Fibroblast of skin of back (primary cell): ENCODE measurements at places on chromosomes 4 and X.

DNA sequence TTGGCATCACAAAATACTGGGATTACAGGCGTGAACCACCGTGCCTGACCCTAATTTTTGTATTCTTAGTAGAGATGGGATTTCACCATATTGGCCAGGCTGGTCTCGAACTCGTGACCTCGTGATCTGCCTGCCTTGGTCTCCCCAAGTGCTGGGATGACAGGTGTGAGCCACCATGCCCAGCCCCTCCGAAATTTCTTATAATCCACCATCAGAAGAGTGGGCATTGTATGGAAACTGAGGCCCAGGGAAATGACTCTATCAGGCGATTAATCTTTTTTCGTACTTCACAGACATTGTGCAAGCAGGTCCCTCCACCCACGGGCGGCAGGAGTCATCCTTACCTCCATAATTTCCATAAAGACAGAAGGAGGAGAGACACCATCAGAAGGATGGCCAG, 16.0 kb downstream of the CRLF2 start:
- DNase-seq = no peak

DNA sequence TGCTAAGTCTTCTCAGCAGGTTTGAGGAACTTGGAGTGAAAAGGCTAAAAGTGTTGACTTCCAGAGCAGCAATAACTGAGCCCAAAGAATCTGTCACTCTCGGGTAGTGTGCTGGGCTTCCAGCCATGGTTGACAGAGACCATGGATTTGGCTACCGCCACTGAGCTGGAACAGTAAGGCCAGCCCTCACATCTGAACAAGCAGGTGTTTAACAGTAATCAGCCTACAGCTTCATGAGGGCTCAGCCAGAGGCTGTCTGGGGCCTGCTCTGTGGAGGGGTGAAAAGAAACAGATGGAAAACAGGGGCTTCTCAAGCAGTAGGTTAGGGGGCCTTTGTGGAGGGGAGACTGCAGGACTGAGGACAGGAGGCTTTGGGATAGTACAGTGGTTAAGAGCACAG, 14.9 kb downstream of the RASL11B start:
- DNase-seq = no peak

GRCh38 chr4:141705747-141706377, 69.5 kb downstream of the IL15 start:
- no peak for DNase-seq

DNA sequence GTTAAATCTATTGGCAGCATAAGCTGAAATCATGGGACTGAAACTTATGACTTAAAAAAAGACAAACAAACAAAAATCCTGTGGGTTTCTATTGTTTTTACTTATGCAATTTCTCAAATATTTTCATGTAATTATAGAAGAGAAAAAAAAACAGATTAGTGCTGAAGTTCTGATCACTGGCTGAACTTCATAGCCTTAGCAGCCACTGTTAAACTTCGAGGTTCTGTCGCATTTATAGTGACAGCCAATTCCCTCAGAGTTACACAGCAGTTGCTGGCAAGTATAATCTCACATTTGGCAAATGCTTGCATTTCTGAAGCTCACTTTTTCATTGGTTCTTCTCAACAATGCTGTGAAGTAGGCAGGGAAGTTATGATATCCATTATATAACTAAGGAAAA, 748.9 kb upstream of the MAGEB2 start:
- peak; percentile 27 for DNase-seq

- DNase-seq = no peak
Measured at GRCh38 chrX:108221301-108221864, 129.8 kb downstream of the ATG4A start.

DNA sequence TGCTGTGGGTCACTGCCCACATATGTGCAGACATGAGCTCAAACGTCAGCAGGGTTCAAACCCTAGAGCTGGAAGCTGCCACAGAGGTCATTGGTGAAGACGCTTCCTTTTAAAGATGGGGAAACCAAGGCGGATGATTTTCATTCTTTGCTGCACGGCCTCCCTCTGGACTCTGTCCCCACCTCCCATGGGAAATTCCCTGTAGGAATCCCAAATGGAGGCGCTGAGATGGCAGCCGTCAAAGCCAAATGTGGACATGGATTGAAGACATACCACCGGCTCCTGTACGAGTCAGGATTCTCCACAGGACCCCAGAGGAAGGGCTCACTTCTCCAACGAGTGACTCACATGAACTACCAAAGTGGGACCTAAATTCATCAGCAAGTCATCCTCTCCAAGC, 286.4 kb downstream of the CRLF2 start:
- no peak for DNase-seq

- DNase-seq = no peak
Measured at GRCh38 chr4:165458471-165458870, 79.7 kb downstream of the CPE start.

DNA sequence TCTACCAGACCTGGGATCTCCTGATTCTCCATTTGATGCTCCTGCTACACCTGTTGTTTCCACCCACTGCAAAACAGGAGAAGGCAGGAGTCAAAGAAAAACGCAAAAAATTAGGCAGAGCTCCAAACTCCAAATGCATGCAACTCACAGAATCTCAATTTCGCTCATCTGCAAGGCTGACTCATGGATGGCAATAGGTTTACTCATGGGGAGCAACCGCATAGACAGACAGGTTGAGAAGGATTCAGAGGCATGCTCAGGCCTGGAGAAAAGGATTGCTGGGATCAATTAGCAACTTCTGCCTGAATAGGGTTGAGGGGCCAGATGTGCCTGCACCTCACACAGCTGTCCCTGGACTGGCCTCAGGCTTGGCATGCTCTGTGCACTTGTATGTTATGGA, 231.0 kb downstream of the LDB2 start:
- DNase-seq = peak; percentile 92

DNA sequence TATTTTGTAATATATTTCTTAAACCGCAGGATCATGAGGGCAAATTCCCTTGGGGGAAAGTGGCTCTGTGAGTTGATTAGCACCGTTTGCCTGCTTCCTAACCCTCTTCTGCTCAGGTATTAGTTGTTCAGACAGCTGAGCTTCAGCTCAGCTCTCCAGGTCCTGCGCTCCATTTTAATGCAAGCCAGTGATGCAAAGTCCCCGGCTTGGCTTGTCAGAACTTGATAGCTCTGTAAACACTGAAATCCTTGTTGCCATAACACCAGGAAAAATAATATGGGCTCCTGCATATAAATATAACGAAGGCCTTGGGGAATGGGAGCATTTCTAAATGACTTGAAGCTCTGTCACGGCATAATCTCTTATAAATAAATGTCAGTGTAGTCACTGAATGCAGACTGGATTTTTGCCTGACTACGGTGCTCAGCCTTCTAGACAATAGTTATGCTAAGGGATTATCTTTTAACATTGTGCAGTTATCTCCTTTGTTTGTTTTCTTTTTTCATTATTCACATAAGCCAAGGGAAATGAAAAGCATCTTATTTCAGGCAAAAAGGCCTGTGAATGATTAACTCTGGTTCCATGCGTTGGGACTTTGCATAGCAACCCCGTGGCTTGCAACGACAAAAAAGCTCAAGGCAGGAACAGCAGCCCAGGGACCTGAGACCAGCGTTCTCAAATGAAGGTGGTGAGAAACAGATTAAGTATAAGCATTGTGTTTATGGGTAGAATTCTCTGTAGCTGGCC, 253.2 kb downstream of the SPRY1 start:
- peak; percentile 96 for DNase-seq

DNA sequence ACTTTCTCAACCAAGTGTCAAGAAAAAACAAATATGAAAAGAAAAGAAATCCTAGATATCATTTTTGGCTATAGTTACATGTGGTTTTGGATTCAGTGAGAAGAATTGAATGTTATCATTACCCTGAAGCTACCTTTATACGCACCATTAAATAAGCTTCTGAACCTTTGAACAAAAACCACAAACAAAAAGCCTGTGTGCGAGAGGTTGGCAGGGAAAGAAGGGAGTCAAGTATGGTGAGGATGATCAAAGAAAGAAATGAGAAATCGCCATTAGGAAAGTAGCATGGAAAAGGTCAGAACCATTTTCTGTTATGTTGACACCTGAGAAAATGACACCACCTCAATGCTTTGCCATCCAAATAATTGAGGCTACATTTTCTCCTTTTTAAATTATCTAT, 1.2 kb upstream of the SLC7A11 start:
- no peak for DNase-seq

DNA sequence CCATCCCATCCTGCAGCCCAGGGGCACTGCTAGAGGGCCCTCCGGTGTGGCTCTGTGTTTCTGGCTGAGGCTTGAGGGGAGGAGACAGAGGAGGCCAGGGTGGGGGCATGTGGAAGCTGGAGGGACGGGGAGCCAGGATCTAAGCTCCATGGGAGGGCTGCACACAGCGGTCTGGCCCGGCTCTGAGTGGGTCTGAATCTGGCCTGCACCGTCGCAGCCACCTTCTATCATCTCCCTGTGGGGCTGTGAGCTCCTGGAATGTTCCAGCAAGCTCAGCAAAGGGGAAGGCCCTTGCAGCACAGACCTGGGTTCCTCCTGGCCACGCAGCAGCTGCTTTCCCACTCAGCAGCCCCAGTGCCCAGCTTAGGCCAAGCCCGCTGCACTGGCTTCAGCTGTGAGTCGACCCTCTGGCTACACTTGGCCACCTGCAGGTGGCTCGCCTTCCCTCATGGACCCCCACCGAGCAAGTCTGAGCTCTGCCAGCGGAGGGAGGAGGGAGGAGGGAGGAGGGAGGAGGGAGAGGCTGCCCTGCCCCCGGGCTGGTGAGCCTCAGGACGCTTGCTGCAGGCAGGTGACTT, 5.3 kb downstream of the NKX1-1 start:
- DNase-seq = no peak

DNA sequence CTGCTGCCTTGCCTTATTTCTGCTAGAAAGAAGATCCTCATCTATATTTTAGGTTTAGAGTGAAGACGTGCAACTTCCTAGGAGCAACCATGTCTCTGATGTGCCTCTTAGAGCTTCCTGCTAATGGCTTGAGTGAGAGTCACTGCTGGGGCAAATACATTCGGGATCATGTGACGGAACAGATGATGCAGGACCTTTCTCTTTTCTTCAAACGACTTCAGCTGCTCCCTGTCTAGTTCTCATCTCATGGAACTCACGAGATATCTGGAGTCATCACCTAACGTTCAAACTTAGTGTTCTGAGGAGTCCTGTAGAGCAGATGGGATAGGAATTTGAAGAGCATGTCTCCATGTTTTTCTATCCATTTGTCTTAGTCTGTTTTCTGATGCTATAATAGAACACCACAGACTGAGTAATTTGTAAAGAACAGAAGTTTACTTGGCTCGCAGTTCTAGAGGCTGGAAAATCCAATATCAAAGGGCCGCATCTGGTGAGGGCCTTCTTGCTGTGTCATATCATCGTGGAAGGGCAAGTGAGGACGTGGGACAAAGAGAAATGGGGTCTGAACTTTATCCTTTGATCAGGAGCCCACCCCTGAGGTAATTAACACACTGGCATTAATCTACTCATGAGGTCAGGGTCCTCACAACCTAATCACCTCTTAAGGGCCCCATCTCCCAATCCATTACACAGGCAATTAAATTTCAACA, 43.5 kb upstream of the SCRG1 start:
- DNase-seq = no peak

- DNase-seq = no peak
Measured at GRCh38 chr4:112311516-112311915, 14.3 kb downstream of the ALPK1 start.

DNA sequence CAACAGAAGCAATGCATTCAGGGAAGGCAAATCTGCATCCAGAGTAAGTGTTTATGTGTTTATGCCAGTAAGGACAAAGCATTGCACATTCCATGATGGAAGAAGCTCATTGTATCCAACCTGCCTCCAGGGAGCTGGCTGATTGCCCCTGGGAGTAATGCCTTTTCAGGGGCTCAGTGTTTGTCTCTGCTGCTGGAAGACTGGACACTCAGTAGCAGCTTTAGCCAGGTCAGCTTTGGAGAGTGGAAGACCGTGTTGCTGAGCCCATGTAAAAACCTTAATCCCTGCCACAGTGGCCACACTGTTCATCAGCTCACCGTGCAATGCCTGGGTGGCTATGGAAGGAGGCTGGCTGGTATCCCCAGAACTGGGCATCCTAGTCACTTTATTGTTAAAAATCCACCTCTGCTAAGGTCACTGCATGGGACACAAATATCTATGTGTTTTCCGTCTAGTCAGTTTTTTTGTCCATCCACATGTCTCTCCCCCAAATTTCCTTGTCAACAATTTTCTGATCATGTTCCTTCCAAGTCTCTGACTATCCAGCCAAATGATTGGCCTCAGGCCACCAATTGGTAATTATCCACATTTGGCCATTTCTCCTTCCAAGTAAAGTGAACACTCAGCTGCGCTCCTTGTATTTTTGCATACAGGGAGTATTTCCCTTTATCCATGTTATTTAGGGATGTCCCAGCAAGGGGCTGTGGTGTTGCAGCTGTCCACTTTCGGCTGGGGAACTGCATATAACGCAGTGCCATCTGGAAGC, 2044.5 kb upstream of the AGA start:
- DNase-seq = no peak

- DNase-seq = no peak
Measured at GRCh38 chr4:3261411-3262207, 12.7 kb downstream of the MSANTD1 start.

DNA sequence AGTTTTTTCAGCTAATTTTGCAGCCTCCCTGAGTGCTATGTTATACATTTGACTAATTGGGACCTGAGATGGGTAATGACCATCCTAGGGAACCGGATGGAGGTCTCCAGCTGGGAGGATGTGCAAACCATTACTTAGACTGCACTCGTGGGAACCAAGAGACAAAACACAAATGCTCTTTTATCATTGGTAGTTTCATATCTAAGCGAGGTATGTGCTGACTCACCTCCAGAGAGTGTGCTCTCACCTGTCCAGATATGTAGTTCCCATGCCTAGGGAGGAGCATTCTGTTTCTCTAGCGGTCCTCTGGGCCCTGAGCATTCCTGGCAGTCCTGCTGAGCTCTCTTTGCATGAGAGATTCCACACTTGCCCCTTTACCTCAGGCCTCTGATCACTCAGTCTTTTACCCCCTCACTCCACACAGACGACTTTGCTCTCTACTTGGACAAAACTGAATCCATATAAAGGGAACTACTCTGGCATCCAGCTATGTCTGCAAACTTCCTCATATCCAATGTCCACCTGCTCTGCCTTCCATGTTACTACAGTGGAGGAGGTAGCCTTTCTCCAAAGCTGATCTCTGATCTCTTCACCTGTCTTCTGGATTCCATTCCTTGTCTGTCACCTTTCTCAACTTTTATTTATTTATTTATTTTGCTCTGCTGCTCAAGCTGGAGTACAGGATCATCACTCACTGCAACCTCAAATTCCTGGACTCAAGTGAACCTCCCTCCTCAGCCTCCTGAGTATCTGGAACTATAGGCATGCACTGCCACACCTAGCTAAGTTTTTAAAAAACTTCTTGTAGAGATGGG, 88.4 kb downstream of the LRP2BP start:
- DNase-seq = peak; percentile 17

DNA sequence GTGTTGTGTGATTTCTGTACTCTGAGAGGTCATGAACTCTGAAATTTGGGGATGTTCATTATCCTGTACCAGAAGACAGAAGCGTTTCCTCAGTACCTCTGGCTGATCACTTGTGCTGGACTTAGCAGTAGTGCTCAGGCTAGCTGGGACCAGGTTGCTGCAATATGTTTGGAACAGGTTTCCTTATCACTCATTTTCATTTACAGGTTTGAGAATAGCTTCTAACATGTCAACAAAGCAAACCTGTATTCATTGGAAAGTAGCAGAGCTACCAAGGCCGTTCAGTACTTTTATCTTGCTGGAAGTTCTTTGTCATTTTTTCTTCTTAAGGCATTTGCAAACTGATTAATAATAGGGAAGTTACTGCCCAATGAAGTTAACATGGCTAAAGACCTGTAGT, 242.9 kb upstream of the ANKRD50 start:
- no peak for DNase-seq
